ENCODE measurements at places on chromosomes 5 and 9.

DNA sequence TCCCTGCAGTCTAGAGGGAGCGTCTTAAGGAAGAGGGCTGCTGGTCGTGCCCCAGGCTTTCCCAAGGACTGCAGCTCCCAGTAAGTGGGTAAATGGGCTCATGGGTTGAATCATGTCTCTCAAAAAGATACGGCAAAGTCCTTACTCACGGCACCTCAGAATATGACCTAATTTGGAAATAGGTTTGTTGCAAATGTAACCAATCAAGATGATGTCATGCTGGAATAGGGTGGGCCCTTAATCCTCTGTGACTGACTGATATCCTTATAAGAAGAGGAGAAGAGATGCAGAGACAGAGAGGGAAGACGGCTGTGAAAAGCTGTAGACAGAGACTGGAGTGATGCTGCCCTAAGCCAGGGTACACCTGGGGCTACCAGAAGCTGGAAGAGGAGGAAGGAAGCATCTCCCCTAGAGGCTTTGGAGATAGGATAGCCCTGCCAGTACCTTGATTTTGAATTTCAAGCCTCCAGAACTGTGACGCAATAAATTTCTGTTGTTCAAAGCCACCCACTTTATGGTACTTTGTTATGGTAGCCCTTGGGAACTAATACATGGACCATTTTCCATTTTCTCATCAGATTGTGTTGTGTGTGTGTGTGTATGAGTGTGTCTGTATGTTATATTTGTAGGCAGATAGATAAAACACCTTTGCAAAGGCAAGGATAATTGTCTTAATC, 15.0 kb downstream of the GALNT10 start:
- DNase-seq = no peak

- DNase-seq = no peak
Measured at GRCh38 chr5:101580591-101580990, 677.5 kb upstream of the ST8SIA4 start.

DNA sequence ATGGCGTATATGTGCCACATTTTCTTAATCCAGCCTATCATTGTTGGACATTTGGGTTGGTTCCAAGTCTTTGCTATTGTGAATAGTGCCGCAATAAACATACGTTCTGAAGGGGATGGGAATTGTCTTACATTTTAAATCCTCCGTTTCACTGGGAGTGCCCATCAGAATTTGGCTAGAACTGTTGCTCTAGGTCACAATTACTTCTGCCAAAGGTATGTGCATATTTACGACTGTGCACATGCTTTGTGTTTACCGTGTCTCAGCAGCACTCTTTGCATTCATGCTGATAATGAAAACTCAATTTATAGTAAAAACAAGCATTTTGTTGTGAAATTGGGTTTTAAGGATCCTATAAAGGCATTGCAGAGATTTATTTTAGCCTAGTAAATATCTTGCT, 151.9 kb upstream of the ZNF618 start:
- no peak for DNase-seq

GRCh38 chr5:111945535-111945934, 188.5 kb upstream of the NREP start:
- no peak for DNase-seq

- no peak for DNase-seq
Measured at GRCh38 chr5:127076315-127077129, 3.2 kb upstream of the C5orf63 start.

DNA sequence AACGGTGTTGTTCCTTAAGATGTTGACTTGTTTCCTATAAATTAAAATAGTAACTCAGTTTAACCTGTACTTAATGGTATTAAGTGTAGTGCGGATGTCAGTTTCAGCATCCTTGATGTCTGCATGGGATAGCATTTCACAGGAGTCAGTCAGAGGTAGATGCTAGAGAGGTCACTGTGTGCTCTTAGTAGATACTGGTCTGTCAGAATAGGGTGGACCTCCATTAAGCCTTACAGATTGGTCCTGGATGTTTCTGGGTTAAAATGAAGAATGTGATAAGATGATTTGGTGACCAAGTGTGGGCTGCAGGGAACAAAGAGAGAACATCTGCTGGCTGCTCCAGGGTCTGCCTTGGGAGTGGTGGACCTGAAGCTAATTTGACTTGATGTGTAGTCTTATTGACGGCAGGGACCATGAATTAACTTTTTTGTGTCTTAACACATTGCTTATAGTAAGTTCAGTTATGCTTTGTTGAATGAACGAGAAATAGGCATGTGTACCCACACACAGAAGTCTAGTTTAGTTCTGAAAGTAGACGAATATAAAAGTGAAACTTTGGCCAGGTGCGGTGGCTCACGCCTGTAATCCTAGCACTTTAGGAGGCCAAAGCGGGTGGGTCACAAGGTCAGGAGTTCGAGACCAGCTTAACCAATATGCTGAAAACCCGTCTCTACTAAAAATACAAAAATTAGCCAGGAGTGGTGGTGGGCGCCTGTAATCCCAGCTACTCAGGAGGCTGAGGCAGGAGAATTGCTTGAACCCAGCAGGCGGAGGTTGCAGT, 12.5 kb downstream of the RAB24 start:
- no peak for DNase-seq

DNA sequence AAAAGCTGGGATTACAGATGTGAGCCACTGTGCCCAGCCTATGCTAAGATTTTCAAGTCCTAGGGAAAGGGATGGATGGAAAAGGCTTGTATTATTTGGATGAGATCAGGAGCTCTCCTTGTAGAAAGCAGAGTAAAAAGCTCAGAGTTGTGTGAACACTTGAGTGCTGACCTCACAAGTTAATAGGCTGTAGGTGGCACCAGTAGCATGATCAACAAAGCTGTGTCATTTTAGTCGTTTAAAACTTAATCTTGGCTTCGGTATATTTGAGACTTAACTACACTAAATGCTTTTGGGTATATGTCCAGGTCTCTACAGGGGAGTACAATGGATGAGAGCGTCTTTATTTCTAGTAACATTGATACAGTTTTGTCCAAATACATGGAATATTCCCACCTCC, 264.2 kb downstream of the TMEM38B start:
- DNase-seq = no peak

DNA sequence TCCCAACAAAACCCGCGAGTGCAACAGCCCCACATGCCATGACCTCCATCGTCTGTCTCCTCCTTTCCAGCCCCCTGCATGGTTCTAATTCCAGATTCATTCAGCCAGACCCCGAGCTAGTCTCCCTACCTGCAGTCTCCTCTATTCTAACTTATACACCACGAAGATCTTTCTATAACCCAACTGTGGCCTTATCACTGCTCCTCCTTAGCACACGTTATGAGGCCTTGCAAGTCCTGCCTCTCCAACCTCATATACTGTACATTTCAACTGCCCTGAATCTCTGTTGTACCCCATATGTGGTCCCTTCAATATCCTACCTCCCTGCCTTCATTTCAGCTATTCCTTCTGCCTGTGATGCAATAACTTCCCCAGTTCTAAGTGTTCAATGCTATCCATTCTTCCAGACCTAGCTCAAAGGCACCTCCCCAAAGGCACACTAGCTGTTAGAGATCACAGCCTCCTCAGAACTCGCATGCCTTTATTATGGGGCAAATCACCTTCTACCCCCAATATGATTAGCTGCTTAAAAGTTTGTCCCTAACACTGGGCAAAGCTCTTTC, 215.1 kb upstream of the TRIM32 start:
- no peak for DNase-seq

GRCh38 chr9:120919843-120920805, 6.5 kb downstream of the TRAF1 start:
- DNase-seq = peak; percentile 55

DNA sequence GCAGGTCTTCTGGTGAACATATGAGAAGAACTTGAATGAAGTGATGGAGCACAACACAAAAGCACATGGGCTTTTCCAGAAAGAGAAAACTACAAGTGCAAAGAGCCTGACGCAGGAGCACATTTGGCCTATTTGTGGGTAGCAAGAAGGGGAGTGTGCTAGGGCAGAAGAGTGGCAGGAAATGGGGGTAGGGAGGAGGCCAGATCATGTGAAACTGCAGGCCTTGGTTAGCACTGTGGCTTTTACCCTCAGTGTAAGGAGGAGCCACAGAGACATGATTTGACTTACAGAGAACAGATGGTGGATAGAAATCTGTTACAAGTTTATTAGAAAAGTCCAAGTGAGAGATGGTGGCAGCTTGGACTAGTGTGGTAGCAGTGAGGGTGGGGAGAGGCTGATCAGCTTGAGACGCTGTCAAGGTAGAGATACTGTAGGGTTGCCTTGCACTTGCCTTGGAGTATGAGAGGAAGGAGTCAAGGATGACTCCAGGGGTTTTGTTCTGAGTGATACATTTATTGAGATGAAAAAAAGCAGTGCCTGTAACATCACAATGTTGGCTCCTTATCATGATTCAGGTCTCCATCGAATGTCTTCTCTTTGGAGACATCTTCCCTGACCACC, 126.7 kb downstream of the PPP2R2B start:
- peak; percentile 78 for DNase-seq

DNA sequence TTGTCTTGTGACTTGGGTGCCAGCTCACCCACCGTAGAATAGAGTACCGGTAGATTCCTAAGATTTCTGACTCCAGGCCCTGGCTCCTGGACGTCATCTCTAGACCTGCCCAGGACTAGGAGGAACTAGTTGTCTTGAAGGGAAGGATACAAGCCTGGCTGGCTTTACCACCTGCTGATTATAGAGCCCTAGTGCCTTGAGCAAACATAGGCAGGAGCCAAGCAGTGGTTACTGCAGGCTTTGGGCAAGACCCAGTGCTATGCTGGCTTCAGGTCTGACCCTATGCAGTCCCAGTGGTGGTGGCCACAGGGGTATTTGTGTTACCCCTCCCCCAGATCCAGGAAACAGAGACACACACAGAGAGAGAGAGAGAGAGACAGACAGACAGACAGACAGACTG, 606.2 kb downstream of the PDE4D start:
- no peak for DNase-seq

DNA sequence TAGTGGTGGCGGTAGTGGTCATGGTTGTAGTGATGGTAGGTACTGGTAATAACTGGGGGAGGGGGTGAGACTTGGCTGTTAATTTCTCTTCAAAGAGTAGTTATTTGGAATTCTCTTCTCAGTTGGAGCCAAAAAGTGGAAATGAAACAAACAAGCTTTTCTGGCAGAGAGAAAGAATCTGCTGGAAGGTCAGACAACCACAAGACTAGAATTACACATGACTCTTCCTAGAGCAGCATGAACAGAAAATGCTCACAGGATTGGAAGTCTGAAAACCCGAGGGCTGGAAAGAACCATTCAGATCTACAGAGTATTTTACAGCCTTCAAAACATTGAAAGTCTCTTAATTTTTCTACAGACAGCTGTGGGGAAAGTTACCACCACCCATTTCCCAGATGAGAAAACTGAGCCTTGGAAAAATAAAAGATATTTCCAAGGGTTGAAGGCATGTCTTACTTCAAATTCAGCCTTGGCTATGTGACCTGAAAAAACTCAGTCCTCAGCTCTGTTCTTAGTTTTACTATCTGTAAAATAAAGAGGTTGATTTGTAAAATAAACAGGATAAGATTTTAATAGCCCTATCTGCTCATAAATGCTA, 42.9 kb upstream of the TRIM32 start:
- DNase-seq = no peak

DNA sequence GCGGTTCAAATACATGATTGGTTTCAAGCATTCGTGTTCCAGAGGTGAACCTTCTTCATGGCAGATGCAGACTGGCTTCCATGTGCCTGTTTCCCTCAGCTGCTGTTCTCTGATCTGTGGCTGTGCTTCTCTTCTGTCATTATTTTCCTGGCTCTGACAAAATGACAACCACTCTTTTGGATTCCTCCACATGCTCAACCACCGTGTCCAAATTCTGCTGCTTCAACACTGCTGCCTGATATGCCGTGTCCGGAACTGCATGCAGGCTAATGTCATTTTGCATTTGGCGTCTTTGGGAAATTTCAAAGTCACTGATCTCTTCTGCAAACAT, 368.7 kb upstream of the ZNF608 start:
- no peak for DNase-seq

DNA sequence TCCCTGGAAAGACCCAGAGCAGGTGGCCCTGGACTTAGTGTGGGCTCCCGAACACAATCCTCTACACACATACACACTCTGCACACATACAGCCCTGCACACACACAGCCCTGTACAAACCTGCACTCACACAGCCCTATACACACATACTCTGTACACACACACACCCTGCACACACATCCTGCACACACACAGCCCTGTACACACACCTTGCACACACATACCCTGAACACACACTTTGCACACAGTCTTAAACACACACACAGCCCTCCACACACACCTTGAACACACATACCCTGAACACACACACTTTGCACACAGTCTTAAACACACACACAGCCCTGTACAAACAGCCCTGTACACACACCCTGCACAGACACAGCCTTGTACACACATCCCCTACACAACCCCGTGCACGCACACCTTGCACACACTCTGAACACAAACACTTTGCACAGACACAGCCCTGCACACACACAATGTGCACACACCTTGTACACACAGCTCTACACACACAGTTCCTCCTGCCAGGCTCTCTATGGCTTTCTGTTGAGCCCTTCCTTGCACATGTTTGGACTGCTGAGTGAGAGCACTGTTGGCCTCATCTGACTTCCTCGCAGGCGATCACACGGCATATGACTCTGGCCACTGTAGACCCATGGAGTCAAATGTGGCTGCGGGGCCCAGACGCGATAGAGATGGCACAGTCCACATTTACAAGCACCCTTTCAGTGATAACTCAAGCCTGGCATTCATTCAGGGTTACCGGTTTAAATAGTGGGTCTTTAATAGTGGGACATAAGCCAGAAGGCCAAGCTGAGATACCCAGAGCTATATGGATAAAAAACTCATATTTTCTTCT, 245.7 kb upstream of the IRX1 start:
- no peak for DNase-seq

- DNase-seq = no peak
Measured at GRCh38 chr5:452978-453710, 10.2 kb downstream of the EXOC3 start.

- no peak for DNase-seq
Measured at GRCh38 chr5:50535393-50535792, 94.3 kb upstream of the EMB start.

DNA sequence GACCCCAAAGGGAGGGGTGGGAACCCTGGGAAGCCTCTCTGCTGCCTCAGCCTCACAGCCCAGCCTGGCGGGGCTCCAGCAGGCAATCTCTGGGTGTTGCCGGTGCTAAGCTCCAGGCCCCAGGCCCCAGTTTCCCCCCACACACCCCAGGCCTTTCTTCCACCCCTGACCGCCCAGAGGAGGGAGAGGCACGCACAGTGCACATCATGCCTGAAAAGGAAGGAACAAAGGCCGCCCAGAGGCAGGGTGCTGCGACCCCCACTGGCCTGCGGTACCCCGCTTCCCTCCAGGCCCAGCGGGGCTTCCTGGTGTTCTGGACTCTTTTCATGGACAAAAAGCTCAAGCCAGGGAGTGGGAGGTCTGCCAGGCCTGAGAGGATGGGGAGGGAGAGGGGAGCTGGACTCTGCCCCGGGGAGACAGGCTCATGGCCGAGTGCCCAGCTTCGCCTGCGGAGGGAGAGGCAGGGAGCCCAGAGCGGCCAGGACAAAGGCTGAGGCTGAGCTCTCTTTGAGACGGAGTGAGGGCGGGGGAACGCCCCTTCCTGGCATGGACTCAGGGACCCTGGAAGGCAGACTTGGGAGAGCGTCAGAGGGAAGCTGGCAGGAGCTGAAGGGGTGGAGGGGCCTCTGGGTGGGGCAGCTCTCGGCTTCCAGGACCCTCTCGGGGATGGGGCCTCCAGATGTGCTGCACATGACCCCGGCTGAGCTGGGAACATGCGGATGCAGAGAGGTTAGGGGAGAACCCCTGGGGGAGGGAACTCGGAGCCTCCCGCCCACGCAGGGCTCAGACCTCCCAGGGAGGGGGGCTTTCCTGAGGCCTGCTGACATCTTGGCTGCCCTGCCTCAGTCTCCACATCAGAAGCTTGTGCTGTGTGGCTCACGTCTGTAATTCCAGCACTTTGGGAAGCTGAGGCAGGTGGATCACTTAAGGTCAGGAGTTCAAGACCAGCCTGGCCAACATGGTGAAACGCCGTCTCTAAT, 1.8 kb upstream of the ENTPD2 start:
- DNase-seq = no peak

Data from CD4-positive, alpha-beta T cell treated with Interleukin-10 for 1 hour (primary cell).